ENCODE measurements at places on chromosomes 1 and 21.
A peak's percentile ranks its signal among the peaks of the same experiment; 100 is the strongest.

- no peak for DNase-seq
Measured at GRCh38 chr1:201678264-201679101, 139.6 kb downstream of the NAV1 start.

- DNase-seq: no peak
Measured at GRCh38 chr1:104387716-104388508, 638.2 kb downstream of the AMY1C start.

- no peak for DNase-seq
Measured at GRCh38 chr1:200179781-200180160, 152.3 kb downstream of the NR5A2 start.

- DNase-seq: no peak
Measured at GRCh38 chr1:220516722-220517042, 11.3 kb upstream of the MARK1 start.

- peak; percentile 79 for DNase-seq
Measured at GRCh38 chr1:59434336-59434735, 137.4 kb downstream of the FGGY start.

DNA sequence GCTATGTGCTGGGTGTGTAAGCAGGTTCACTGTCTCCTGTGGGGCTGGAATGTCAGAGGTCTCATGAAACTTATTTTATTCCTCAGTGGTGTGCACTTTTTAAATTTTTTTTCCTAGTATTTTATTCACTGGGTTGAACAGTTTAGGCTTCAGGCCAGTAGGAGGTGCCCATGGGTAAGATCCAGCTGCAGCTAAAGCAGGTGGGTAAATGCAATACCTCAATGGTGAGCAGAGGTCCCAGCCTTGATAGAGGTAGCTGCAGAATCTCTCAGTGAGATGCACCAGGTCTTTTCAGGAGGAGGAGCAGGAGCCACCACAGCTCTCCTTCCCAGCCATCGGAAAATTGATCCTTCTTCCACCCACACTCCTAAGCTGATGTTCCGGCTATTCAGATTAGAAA is 12.6 kb upstream of the OR6N2 start:
- DNase-seq: no peak

- no peak for DNase-seq
Measured at GRCh38 chr1:231801042-231801585, 174.5 kb downstream of the DISC1 start.

DNA sequence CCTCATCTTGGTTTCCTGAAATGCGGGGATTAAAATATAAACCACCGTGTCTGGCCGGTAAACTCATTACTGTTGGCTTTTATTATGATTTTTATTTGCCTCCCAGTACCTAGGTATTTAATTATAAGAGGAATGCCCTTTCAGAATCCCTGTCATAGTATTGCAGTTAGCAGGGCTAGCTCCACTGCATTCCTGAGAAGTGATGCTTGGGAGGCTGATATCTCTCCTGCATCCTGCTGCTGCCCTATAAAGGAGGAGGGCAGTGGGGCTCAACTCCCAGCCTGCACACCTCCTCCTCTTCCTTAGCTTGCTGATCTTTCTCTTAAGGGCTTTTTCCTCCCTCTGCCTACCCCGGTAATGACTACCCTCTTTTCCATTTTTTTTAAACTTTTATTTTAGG is 19.9 kb upstream of the DISC1 start:
- DNase-seq: no peak

- DNase-seq: no peak
Measured at GRCh38 chr21:23861911-23862504, 1745.3 kb downstream of the MRPL39 start.

DNA sequence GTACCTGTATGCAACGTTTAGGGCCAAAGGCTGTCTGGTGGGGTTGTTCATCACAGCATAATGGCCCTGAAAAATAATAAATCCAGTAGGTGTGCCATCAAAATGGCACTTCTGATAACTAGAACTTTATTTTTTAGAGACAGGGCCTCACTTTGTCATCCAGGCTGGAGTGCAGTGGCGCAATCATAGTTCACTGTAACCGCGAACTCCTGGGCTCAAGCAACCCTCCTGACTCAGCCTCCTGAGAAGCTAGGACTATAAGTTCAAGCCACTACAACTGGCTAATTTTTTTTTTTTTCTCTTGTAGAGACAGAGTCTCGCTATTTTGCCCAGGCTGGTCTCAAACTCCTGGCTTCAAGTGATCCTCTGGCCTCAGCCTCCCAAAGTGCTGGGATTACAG is 4.7 kb downstream of the SNAPIN start:
- DNase-seq: no peak

GRCh38 chr1:40837601-40838000 is 24.6 kb downstream of the CITED4 start:
- DNase-seq: no peak

GRCh38 chr1:105664495-105664894 is 1392.0 kb upstream of the PRMT6 start:
- DNase-seq: no peak

- DNase-seq: no peak
Measured at GRCh38 chr21:29080454-29080941, 7.0 kb upstream of the CCT8 start.

GRCh38 chr1:70353601-70354331 is 756 bp downstream of the ANKRD13C start:
- peak; percentile 66 for DNase-seq

- DNase-seq: no peak
Measured at GRCh38 chr21:43287795-43288755, 119.3 kb downstream of the CRYAA start.

- DNase-seq: no peak
Measured at GRCh38 chr1:114215436-114215835, 61.8 kb upstream of the SYT6 start.

DNA sequence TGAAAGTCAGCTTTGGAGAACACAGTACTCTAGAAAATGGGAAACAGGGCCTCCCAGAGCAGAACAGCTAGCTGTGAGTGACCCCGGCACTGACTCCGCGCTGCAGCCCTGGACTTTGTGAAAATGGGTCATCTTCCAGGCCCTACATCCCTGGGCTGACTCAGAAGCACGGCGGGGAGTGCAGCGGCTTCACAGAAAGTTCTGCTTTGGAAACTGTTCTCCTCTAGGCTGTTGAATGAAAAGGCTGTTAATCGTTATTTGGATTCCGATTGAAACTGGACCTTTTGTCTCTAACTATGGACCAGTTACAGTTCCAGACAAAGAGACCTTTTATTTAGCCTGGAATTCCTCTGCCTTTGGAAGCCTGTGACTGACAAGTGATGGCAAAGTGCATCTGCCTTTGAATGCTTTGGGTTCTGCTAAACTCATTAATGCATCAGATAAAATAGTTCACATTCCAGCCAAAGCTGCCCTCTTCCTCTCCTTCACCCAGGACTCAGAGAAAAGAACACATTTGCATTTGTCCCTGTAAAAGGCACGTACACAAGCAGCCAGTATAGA is 144.9 kb upstream of the HOOK1 start:
- DNase-seq: no peak

- no peak for DNase-seq
Measured at GRCh38 chr1:29428280-29428615, 191.9 kb downstream of the PTPRU start.

DNA sequence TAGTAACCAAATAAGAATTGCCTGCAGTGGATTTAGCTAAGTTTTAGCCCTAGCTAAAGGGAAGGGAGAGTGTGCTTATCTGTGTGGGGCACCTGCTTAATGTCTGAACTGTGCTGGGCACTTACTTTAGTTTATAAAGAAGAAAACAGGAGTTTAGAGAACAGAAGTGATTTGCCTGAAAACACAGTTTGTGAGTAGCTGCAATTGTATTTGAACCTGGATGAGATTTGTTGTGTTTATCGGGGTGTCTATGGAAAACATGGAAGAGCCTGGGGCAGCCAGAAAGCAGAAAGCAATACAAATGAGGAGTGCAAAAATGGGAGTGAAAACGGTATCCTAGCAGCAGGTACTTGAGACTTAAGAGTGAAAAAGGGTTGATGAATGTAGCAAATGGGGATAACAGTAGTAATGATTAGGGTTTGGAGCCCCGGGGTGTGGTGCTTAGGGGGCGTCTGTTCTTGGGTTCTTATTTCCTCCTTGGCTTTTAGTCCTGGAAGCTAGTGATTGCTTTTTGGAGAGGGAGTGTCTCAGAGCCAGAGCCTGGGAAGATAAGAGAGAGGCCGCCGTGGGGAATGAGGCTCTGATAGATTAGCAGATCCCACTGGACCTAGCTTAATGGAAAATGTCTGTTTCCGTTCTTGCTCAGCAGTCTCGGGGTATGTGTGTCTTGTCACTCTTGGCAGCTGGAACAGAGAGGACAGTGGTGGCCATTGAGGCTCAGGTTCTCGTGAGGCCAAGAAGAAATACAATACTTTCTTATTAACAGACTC is 5.6 kb downstream of the PRCC start:
- DNase-seq: no peak

- no peak for DNase-seq
Measured at GRCh38 chr1:15407580-15407979, 2.1 kb upstream of the EFHD2 start.
